ENCODE measurements at places on chromosomes 2 and 18.

DNA sequence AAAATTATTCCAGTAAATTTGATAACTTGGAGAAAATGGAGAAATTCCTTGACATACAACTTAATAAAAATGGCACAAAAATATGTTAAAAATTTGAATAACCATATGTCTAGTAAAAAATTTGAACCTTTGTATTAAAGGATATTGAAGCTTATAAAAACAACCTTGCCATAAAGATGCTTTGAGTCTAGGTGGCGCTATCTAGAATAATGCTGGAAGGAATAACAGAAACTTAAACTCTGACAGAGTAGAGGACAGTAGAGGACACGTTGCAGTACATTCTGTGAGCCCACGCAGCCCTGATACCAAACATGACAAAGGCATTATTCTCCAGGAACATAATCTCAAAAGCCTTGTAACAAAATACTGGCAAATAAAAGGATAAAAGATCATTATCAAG lies 44.7 kb upstream of the ALKAL2 start:
- no peak for DNase-seq

GRCh38 chr2:39484206-39484605 lies 47.1 kb upstream of the MAP4K3 start:
- no peak for DNase-seq

DNA sequence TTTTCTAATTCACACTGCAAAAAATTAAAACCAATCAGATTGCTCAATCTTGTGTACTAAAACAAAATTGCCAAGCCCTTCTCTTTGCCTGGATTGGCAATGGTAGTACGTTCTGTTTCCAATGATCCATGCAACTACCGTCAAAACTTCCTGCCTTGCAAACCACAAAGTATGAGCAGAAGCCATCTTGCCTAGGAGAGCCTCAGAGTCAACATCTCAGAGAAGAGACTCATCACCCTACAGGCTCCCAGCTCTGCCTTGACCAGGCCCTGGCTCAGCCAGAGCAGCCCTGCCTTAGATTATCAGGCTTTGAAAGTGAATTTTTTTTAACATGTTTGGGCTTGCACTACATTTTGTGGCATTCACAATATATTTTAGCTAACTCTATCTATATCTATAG lies 574.1 kb downstream of the SATB2 start:
- DNase-seq: no peak

GRCh38 chr2:134384131-134384530 lies 130.3 kb downstream of the MGAT5 start:
- DNase-seq: no peak

- no peak for DNase-seq
Measured at GRCh38 chr2:237520290-237520689, 33.2 kb downstream of the MLPH start.

GRCh38 chr2:132750606-132751005 lies 80.6 kb upstream of the LYPD1 start:
- no peak for DNase-seq

- DNase-seq: peak; percentile 97
Measured at GRCh38 chr18:77755187-77755586, 505.5 kb downstream of the GALR1 start.

GRCh38 chr2:43201016-43201415 lies 25.4 kb downstream of the ZFP36L2 start:
- no peak for DNase-seq

- DNase-seq: no peak
Measured at GRCh38 chr2:85318222-85319074, 9.3 kb downstream of the TGOLN2 start.

GRCh38 chr18:68766433-68766832 lies 31.4 kb upstream of the CCDC102B start:
- no peak for DNase-seq

DNA sequence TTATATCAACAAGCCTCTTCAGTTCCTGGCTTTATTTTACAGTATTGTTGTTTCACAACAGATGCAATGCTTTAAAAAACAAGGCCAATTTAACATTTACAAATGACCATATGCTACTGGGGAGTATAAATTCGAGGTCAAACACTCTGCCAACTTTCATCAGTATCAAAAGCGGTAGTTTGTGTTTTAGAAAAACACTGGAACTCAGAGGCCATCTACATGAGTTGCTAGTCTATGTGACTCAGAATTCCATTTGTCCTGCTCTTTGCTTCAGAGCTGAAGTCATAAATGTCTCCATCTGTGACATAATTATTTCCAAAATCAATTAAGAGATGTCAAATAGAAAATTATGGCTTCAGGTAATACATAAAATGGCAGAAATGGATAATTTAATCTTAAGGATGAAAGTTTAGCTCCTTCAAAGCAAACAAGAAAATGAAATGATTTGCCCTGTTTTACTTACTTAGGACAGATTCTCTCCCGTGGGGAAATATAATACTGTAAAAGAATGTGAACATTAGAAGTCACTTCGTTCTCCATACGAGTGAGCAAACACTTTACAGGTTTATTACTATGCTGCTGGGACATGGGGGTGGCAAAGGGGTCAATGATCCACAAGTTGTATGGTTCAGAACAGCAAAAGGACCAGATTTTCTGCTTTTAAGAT lies 3.7 kb downstream of the MEX3C start:
- DNase-seq: no peak

- DNase-seq: no peak
Measured at GRCh38 chr2:210252699-210253606, 27.7 kb upstream of the ACADL start.

DNA sequence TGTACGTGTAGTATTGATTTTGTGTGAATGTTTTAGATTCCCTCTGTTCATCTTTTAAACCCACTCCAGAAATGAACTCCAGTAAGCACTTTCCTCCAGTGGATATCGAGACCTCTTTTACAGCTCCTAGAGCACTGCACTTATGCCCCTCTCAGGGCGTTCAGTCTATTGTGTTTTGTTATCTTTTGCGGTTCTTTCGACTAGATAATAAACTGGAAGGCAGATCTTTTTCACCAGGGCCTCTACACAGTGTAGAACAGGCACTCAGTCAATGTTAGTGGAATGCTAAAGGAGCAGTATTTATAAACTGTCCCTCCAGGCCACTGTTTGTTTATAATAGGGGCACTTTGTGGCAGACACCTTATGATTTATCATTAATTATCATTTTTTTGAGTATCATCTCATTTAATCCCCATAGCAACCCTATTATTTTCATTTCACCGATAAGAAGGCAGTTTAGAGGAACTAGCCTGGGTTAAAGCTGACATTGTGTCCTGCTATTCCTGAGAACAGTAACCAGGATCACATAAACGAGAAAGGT lies 742 bp upstream of the SOS1 start:
- DNase-seq: peak; percentile 68

- no peak for DNase-seq
Measured at GRCh38 chr2:16746833-16747232, 81.2 kb upstream of the CYRIA start.

DNA sequence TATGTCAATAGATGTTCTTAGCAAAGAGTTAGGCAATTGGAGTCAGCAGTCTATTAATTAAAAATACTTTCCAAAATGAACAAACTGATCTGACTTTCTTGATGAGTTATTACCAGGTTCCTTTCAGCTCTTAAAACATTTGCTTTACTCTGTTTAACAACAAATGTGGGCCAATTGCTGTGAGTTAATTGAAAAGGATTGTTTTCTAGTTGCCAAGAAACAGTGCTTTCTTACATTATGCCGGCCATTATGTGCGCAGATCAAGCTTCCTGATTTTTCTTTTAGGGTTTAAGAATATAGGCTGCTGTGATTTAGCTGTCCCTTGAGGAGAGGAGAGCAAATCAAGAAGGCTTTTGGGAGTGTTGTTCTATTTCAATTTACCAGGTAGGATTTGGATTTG lies 50.5 kb upstream of the ITPRID2 start:
- no peak for DNase-seq

GRCh38 chr2:151161821-151162551 lies 99.7 kb downstream of the RBM43 start:
- DNase-seq: no peak

DNA sequence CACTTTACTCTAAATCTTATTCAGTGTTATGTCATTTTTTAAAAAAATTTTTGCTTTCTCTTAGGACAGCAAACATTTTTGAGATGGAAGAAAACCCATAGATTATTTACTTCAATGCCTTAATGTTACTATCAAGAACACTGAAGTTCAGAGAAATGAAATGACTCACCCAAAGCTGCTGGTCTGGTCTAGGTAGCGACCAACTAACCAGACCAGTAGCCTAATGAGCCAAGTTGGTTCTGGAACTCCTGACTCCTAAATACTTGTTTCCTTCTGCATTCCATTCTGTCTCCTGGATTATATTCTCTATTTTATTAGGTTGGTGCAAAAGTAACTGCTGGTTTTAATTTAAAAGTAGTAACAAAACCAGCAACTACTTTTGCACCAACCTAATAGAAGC lies 35.4 kb downstream of the SLC8A1 start:
- no peak for DNase-seq

DNA sequence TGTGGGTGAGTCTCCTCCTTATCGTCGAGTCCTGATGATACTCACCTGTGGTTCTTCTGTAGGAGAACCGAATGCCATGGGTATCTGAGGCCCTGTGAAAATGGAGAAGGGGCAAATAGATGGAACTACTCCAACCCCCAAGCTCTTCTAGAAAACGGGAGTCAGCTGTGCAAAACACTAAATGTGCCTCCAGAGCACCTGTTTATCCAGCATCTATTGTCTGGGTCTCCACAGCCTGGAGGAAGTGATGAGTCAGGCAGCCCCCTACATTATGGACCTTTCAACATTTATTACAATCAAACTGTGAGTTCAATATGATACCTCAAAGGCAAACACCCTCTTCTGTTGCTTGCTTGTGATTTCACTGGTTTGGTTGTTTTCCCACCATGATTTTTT lies 9.8 kb upstream of the LRRFIP1 start:
- DNase-seq: peak; percentile 17

DNA sequence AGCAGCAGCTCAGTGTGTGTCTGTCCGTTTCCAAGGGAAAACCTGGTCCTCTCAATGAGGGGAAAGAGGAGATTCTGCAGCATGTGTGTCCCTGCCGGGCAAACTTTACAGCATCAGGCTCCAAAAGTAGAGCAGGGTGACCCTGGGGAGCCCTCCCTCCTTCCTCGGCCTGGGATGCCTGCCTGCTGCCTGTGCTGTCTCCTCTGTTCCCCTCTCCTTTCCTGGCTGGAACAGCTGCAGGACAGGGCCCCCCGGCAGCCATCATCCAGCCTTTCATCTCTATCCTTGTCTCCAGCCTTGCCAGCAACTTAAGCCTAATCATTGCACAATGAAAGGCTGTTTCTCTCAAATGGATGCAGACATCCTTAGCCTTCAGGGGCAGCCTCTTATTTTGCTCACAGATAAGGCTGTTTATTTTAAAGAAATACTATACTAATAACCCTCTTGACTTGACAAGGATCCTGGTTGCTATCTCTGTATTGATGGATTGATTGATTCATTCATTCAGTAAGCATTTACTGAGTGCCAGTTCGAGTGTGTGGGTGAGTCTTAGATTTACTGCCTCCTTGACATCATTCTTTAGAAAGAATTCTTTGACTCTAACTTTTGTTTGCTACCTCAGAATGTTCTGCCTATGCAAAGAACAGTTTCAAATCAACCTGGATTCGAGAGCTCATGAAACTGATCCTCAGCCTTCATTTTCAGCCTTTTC lies 40.6 kb upstream of the EDAR start:
- DNase-seq: no peak

GRCh38 chr2:129716781-129717559 lies 262.5 kb upstream of the RAB6C start:
- DNase-seq: no peak

- no peak for DNase-seq
Measured at GRCh38 chr2:234492717-234493485, 4.0 kb downstream of the ARL4C start.

DNA sequence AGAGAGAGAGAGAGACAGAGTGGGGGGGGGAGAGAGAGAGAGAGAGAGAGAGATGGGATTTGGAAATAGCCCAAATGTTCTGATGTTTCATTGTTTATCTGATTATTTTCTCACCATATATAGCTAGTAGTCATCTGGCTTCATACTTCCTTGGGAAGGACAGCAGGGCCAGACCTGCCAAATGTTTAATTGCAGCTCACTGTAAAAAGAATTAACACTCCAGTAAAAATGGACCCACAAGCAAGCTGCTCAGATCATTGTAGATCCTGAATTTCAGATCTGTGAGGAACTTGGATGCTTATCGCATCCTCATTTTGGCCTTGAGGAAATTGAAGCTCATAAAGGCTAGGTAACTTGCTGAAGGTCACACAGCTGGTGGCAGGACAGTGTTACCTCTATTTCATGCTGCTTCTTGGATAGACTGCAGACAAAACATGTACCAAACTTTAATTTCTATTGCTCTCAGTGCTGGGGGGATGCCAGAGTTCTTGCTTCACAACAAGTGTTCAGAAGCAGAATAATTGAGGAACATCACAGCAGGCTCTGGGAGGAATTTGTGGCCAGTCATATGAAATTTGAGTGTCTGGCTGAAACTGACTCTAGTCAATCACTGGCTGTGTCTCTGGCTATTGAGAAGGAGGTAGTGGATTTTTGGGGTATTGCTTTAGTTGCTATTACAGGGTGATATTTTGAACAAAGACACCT lies 223.5 kb downstream of the PIK3C3 start:
- DNase-seq: no peak

- DNase-seq: no peak
Measured at GRCh38 chr2:170368370-170368769, 190.4 kb downstream of the MYO3B start.

- DNase-seq: no peak
Measured at GRCh38 chr2:71887196-71887595, 260.5 kb downstream of the CYP26B1 start.

DNA sequence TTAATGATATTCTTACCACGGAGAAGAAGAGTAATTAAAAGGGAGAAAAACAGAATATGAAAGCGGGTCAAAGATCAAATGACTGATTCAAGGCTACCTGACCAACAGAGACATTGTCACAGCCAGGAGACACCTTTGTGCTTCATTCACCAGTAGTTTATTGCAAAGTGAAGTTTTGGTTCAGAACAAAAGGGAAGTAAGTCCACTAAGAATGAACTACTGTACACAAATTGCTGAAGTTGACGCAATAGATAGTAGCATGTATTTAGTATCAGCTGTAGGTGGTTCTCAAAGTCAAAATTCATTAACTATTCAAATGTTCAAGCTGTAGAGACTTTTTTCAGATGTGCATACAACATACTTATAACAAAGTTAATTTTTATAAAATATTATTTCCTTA lies 64.7 kb upstream of the COX7A2L start:
- no peak for DNase-seq

GRCh38 chr18:25979369-25980040 lies 110.9 kb downstream of the SS18 start:
- no peak for DNase-seq

All from NCI-H1092 treated with DMSO at 0.1 percent for 48 hours (cell line).